Common myeloid progenitor, CD34-positive (primary cell): ENCODE measurements at places on chromosomes 3 and 15.

GRCh38 chr15:68791431-68792283 lies 29.0 kb downstream of the ANP32A start:
- peaks cover 99% of the 10 kb centered on the region for H3K4me1 ChIP-seq
- H3K36me3 ChIP-seq = peaks cover 3% of the 10 kb centered on the region
- no peaks in the 10 kb centered on the region for H3K27me3 ChIP-seq
- DNase-seq = peak; percentile 93

DNA sequence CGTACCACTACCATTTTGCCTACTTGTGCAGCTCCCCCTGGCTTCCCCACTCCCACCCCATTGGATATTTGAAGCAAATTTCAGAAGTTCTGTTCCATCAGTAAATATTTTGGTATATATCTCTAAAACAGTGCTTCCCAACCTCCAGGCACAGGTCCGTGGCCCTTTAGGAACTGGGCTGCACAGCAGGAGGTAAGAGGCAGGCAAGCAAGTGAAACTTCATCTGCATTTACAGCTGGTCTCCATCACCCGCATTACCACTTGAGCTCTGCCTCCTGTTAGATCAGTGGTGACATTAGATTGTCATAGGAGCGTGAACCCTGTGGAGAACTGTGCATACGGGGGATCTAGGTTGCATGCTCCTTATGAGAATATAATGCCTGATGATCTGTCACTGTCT lies 97.2 kb upstream of the LRRFIP2 start:
- H3K36me3 ChIP-seq = peaks cover 5% of the 10 kb centered on the region
- H3K4me3 ChIP-seq = no peak overlapping the region
- no peak for DNase-seq

DNA sequence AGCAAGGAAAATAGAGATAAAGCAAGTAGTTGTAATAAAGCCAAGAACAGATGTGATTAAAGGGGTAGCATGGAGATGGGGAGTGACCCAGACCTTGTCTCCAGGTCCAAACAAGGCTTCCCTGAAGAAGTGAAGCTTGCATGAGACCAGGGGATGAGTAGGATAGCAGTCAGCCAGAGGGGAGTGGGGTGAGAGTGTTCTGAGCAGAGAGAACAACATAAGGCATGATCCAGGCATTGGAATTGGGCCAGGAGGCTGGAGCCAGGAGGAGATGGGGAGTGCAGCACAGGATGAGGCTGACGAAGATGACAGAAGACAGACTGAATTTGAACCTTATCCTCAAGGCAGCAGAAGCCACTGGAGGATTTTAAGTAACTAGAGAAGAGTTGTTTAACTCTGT lies 7.2 kb downstream of the TMOD2 start:
- DNase-seq = no peak
- peaks cover 19% of the 10 kb centered on the region for H3K4me1 ChIP-seq
- no peak overlapping the region for H3K27ac ChIP-seq
- no peaks in the 10 kb centered on the region for H3K27me3 ChIP-seq

DNA sequence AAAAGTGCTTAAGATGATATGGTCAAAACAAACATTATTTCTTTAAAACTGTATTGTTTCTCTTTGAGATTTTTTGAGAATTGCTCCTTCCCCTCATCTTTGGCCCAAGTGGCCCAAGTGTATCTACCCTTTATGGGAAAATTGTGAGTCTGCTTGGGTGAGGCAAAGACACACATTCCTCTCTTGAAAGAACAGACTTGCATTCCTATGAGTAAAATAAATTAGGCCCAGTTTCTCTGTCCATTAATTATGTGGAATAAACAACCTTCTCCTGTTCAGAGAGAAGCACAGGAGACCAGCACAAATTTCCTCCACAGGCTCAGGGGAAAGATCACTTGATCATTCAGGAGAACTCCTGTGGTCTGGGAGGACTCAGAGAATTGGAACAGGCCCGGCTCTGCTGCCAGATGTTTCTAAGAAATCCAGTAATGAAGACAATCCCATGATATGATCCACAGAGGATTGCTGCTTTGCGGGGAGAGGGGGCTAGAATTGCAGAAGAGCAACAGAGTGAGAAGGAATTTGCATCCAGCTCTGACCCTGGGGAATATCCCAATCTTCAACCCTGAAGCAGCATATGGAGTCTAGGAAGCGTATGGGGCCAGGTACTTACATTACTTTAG lies 53.8 kb upstream of the BOC start:
- H3K27me3 ChIP-seq = no peaks in the 10 kb centered on the region
- no peak overlapping the region for H3K4me3 ChIP-seq
- H3K27ac ChIP-seq = no peak overlapping the region
- H3K4me1 ChIP-seq = no peaks in the 10 kb centered on the region
- no peak for DNase-seq
- no peaks in the 10 kb centered on the region for H3K36me3 ChIP-seq

DNA sequence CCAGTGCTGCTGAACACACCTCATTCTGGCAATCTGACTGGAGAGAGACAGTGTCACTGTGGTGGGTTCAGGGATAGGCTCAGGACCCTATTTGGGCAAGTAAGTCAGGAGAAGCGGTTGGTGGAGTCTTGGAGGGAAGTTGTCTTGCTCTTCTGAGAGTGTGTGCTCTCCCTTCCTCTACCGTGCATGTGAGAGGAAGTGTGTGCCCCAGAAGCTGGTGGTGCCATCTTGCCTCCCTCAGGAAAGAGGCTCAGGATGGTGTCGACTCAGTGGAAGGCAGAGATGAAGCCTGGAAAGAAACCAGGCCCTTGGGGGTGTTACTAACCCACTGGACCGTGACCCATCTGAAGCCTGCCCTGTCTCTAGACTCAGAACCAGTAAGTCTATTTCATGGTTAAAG lies 6.8 kb upstream of the RARRES1 start:
- no peaks in the 10 kb centered on the region for H3K36me3 ChIP-seq
- H3K4me1 ChIP-seq = no peaks in the 10 kb centered on the region
- H3K27me3 ChIP-seq = no peaks in the 10 kb centered on the region

DNA sequence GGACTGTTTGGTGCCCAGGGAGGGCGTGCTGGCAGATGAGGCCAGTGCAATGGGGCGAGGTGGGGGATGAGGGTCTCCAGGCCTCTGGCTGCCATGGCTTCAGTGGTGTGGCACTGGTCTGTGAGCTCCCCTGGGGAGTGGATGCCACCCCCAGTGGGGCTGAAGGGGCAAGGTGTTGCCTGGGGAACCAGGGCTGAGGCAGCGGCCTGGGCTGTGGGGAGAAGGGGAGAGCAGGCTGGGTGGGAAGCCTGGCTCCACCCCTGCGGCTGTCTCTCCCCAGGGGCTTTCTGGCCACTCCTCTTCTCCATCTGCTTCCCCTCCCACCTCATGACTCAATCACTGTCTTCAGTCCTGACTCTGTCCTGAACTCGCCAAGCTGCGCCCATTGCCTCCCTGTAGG lies 88.4 kb upstream of the TLE3 start:
- H3K4me3 ChIP-seq = no peak overlapping the region
- no peaks in the 10 kb centered on the region for H3K27me3 ChIP-seq
- DNase-seq = no peak
- no peaks in the 10 kb centered on the region for H3K36me3 ChIP-seq

GRCh38 chr15:30958219-30958618 lies 33.2 kb downstream of the MTMR10 start:
- H3K36me3 ChIP-seq = peaks cover 30% of the 10 kb centered on the region
- no peak for DNase-seq
- H3K27ac ChIP-seq = no peak overlapping the region
- no peaks in the 10 kb centered on the region for H3K27me3 ChIP-seq
- no peaks in the 10 kb centered on the region for H3K4me1 ChIP-seq

- no peak overlapping the region for H3K4me3 ChIP-seq
- H3K27ac ChIP-seq = no peak overlapping the region
- peaks cover 16% of the 10 kb centered on the region for H3K4me1 ChIP-seq
- H3K36me3 ChIP-seq = no peaks in the 10 kb centered on the region
Measured at GRCh38 chr15:91465696-91466095, 365.6 kb downstream of the SV2B start.

DNA sequence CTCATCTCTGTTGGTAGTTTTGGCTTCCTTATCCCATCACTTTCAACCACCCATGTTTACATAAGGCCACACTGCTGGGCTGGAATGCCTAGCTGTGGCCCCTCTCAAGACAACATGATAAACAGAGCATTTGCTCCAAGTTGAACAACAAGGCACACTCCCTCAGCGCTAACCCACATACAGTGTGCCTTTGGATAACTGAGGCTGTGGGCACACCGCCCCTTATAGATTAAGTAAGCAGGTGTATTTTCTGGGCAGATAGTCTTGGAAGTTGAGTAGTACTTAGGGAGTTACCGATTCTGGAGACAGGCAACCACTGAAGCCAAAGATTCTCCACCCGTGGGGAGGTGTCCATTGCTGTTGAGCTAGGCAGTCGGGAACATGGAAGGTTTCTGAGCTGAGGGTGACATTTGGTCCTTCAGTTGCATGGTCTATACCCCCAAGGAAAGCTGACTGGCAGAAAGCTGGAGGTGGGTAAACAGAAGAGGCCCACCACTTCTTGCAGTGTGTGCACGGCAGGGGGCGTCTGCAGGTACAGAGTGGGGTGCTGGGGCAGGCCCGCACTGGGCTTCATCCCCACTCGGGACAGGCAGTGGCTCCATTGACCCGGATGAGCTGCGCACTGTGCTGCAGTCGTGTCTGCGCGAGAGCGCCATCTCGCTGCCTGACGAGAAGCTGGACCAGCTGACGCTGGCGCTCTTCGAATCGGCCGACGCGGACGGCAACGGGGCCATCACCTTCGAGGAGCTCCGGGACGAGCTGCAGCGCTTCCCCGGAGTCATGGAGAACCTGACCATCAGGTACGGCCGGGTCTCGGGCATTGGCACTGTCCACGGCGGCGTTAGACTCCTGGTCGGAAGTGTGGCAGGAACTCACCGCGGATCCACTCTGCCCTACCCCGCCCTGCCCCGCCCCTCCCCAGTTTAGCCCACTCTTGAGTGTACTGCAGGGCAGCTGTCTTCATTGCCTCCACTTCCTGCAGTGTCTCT lies 16.8 kb downstream of the NOX5 start:
- no peaks in the 10 kb centered on the region for H3K27me3 ChIP-seq
- DNase-seq = peak; percentile 53
- no peak overlapping the region for H3K27ac ChIP-seq
- H3K36me3 ChIP-seq = no peaks in the 10 kb centered on the region
- H3K4me1 ChIP-seq = peaks cover 3% of the 10 kb centered on the region

- H3K36me3 ChIP-seq = no peaks in the 10 kb centered on the region
- H3K4me1 ChIP-seq = no peaks in the 10 kb centered on the region
- DNase-seq = no peak
- no peak overlapping the region for H3K4me3 ChIP-seq
Measured at GRCh38 chr3:45124352-45124751, 21.8 kb downstream of the CDCP1 start.
